T-helper 22 cell (primary cell): ENCODE measurements at places on chromosomes 7 and 10.
A peak's percentile ranks its signal among the peaks of the same experiment; 100 is the strongest.

DNA sequence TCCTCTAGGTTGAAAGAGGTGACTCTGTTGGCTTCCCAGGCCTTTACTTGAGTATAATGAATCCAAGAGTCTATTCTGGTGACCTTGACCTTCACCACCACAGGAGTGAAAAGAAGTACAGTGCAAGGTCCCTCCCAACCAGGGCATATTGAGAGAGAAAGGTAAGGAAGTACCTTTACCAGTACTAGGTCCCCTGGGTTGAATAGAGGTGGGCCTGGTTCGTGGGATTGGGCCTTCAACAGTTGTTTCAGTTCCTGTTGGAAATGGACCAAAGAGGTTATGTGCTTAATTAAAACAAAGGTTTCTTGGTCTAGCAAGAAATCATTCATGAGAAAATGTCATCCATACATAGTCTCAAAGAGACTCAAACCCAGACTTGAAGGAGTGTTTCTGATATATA lies 6.4 kb upstream of the SFTPA1 start:
- no peak for DNase-seq

- DNase-seq: peak; percentile 27
Measured at GRCh38 chr7:144812379-144813283, 23.2 kb downstream of the TPK1 start.

GRCh38 chr10:125629758-125630376 lies 53.1 kb downstream of the TEX36 start:
- DNase-seq: no peak

GRCh38 chr10:59283456-59284091 lies 78.8 kb downstream of the FAM13C start:
- no peak for DNase-seq

DNA sequence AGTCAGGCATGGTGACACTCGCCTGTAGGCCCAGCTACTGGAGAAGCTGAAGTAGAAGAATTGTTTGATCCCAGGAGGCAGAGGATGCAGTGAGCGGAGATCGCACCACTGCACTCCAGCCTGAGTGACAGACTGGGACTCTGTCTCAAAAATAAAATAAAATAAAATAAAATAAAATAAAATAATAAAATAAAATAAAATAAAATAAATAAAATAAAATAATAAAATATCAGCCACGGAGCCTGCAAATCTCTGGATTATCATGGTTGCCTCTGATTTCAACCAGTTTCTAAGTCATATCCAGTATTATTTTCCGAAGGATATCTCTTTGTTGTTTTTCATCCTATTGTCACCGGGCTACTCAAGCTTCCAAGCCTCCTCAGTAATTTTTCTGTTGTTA lies 51.7 kb upstream of the FZD8 start:
- DNase-seq: no peak

DNA sequence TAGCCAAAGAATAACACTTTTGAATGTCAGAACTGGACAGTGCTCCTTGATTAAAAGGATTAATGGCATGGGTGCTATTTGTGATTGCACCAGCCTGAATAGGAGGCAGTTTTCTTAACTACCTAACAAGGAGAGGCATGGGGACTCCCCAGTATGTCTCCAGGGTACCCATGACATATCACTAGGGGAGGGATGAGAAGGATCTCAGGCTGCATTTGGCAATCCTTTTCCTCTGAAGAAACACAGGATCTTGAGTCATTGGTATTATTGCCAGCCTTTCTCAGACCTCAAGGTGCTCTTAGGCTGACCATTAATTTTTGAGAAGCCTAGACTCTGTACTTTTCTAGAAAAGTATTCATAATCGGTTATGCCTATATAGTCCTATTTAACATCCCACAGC lies 77.5 kb upstream of the NPVF start:
- DNase-seq: no peak

DNA sequence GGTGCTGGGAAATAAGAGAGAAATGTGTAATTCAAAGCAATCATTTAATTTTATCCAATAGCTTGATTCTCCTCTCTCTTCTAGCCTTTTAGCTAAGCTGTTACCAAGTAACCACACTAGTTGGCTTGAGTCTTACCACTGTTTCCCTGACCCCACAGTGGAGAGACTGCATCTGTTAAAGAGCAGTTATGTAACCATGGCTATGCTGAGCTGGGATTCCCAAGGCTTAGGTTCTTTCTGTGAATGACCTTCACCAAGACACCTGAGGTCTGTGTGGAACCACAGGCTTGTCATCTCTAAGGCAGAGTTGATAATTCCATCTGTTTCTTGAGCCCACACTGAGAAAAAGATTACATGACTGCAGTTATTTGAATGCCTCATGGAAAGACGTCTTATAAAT lies 47.7 kb upstream of the ATRNL1 start:
- no peak for DNase-seq
